Esophagus (tissue), 2 donors: ENCODE measurements at places on chromosomes 11 and 22. TPM values are rescaled to one million over a fixed set of nuclear protein-coding genes. Genes with fewer than 3 reads are reported as not detected.

FADD gene
- 19.5 TPM for polyA plus RNA-seq

ASCL2 gene
- polyA plus RNA-seq = 0.95 TPM

WBP2NL gene
- 0.59 TPM for polyA plus RNA-seq

RASGRP2 gene
- polyA plus RNA-seq = 13.0 TPM

OAF gene
- polyA plus RNA-seq = 7.2 TPM

NAV2 gene
- 4.3 TPM for polyA plus RNA-seq

HPX gene
- polyA plus RNA-seq = 0.26 TPM

NRIP3 gene
- polyA plus RNA-seq = 0.08 TPM

P4HA3 gene
- polyA plus RNA-seq = 0.04 TPM
